Jurkat, Clone E6-1 (cell line): ENCODE measurements at places on chromosomes 7 and 10.

- DNase-seq, result no peak
Measured at GRCh38 chr10:73971636-73972354, 26.1 kb upstream of the VCL start.

GRCh38 chr7:65509368-65510186 is 135.9 kb downstream of the ZNF92 start:
- DNase-seq, result no peak

DNA sequence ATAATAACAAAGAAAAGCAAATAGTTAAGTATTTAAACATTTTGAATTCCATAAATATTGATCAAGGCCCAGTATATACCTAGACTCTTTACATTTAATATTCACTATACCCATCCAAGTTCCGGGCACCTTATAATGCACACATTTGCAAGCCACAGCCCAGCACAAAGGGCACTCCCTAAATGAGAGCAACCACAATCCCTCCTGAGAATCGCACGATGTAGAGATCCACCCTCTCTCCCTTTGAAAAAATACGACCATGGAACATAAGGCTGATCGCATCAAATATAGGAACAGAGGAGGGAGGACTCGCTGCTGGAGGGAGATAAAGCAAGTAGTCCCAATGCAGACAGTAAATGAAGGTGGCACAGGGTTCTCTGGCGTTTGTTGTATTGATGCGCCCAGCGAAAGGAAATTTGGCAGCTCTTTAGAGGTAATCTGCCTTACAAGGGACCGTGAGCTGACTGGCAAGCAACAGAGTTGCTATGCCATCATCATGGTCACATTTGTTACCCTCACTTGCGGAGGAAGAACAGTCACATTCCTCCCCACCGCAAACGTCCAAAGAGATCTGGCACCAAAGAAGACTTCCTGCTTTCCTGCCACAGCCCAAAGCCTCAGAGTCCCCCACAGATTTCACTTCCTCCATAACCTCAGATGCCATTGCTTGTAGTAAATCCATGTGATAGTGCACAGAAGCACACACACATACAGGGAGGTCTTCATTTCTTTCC is 16.1 kb upstream of the TAS2R40 start:
- DNase-seq, result peak; percentile 90

GRCh38 chr7:156949541-156950380 is at the start of gene NOM1:
Gene NOM1, plus strand, starts transcription at chr7:156949712. Its CDS starts 26 bp downstream, at chr7:156949738.
- DNase-seq, result peak; percentile 63

- no peak for DNase-seq
Measured at GRCh38 chr10:47337310-47337709, 10.9 kb upstream of the RBP3 start.

DNA sequence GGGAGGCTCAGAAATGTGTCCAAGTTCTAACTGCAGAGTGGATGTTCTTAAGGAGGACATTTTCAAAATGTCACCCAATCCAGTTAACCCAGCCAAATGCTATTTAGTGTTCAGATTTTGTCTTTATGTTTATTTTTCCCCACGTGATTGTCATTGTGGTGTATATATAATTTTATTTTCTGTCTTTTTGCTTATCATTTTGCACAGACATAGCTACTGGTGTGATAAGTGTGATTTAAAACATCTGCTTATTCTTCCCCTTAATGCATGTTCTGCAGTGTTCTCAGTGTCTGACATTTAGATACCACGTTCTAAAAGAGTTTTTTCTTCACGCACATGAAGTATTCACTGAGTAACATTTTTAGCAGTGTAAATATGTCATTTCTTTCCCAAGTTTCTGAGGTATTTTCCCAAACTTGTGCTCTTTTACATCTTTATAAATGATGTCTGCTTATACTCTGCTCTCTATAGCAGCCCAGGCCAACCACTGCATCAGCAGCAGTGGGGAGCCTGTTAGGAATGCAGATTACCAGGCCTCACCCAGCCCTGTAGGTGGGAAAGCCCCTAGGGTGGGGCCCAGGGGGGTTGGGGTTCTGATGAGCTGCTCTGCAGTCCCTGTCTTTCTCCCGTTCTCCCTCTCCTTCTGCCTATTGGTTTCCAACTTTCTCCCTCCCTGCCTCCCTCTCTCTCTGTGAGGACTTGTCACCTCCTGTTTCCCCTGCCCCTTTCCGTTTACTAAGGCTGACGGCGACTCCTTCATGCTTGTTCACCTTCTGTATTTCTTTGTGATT is 20.8 kb downstream of the ADCY1 start:
- no peak for DNase-seq

- no peak for DNase-seq
Measured at GRCh38 chr7:66247380-66248078, 42.4 kb downstream of the TPST1 start.
